SHP77 (cell line): ENCODE measurements at places on chromosomes 16 and 17.

- no peak for DNase-seq
Measured at GRCh38 chr17:74514632-74515334, 16.5 kb downstream of the CD300LB start.

- DNase-seq: peak; percentile 10
Measured at GRCh38 chr17:13510062-13510461, 91.7 kb downstream of the HS3ST3A1 start.

DNA sequence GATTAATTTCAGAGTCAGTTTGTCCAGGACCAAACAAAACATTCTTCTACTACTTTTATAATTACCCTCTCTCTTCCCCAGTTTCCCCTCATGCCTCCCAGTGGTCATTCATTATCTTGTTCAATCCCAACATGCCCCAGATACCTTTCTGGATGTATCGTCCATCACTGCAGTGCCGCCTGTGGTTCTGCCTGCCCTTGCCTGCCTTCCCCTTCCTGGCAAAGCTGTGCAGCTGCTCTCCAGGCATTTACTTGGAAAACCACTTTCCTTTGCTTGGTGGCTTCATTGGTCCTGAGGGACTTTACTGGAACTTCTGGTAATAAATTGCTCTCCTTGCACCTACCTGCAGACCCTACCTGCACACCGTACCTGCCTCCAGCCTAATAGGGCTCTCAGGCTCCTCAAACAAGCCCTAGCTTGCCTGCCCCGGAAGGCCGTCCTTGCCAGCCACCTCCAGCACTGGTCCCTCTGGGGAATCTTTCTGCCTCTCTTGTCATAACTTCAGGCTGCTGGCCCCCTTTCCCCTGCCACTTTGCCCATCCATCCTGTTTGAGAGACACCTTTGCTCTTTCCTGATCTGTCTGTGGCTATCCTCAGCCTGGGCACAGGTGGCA lies 19.5 kb upstream of the MSI2 start:
- no peak for DNase-seq

DNA sequence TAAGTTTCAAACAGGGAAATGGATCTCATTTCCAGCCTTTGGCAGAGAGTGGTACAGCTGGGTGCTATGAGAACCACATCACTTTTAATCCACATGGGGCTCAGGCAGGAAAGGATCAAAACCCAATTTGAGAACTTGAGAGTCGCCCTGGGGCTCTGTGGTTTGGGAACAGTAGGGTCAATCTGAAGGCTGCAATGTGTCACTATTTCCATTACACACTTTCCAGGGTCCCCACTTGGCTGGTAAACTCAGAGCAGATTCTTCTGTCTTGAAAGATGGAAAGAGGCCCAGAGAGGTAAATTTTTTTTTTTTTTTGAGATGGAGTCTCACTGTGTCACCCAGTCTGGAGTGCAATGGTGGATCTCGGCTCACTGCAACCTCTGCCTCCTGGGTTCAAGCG lies 6.7 kb upstream of the HIGD1B start:
- DNase-seq: no peak

DNA sequence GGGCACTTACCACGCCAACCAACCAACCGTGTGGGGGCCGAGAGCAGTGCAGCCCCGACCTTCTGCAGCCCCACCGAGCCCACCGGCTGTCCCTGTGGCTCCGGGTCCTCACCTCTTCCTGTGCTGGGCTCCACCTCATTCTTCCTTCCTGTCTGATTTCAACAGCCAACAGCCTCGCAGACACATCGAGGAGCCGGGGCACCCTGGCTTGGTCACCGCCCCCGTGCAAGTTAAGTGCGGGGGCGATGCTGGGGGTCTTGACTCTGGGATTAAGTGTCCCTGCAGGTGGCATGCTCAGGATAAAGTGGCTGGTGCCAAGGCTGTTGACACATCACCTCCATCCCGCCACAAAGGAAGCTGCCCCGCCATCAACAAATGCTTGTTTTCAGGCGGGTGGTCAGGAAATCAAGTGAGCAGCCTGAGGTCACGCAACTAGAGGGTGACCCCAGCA lies at the start of gene NLRC3:
NLRC3 (minus strand) TSS at position 102 of the 451 bp plus-strand sequence. CDS start 12,367 bp downstream, outside the sequence.
- no peak for DNase-seq
